ENCODE measurements at places on chromosomes 6 and 20. TPM values are rescaled to one million over a fixed set of nuclear protein-coding genes. Genes with fewer than 3 reads are reported as not detected.

GRCh38 chr6:105831311-105832097 lies 254.6 kb upstream of the PRDM1 start:
- H3K36me3 ChIP-seq: no peaks in the 10 kb centered on the region
- H3K4me3 ChIP-seq: no peak overlapping the region
- H3K4me1 ChIP-seq: peaks cover 2% of the 10 kb centered on the region
- DNase-seq: no peak

GRCh38 chr20:7924692-7925091 lies 15.6 kb downstream of the HAO1 start:
- no peaks in the 10 kb centered on the region for H3K4me1 ChIP-seq
- H3K27ac ChIP-seq: no peak overlapping the region
- no peaks in the 10 kb centered on the region for H3K36me3 ChIP-seq
- no peak overlapping the region for H3K4me3 ChIP-seq
- no peaks in the 10 kb centered on the region for H3K27me3 ChIP-seq
- no peak for DNase-seq

GRCh38 chr20:2745936-2746635 lies 53.5 kb downstream of the EBF4 start:
- no peaks in the 10 kb centered on the region for H3K27me3 ChIP-seq
- H3K4me1 ChIP-seq: peaks cover 37% of the 10 kb centered on the region
- DNase-seq: no peak

DNA sequence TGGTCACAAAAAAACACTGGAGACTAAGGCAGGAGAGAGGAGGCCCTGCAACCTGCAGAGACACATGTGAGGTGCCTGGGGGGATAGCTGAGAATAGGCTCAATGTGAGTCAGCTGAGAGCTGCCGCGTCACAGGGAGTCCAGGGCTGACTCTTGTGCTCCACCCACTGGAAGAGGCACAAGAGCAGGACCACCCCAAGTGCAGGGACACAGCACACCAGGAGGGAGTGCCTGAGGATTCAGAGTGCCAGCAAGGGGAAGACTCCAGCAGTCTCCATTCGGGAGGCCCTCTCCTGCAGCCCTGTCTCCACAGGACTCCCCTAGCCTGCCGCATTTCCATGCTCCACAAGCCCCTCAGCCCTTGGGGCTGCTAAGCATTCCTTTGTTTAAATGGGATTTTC lies 105.5 kb downstream of the HUS1B start:
- H3K4me1 ChIP-seq: peaks cover 9% of the 10 kb centered on the region
- peaks cover 4% of the 10 kb centered on the region for H3K36me3 ChIP-seq
- H3K27ac ChIP-seq: no peak overlapping the region
- no peaks in the 10 kb centered on the region for H3K27me3 ChIP-seq
- H3K4me3 ChIP-seq: no peak overlapping the region
- DNase-seq: no peak

KCNB1 gene
- 0.12 TPM for total RNA-seq

- peaks cover 2% of the 10 kb centered on the region for H3K36me3 ChIP-seq
- H3K27me3 ChIP-seq: peaks cover 9% of the 10 kb centered on the region
- DNase-seq: no peak
- peaks cover 6% of the 10 kb centered on the region for H3K4me1 ChIP-seq
These were observed 276.5 kb downstream of the CDC5L start for GRCh38 chr6:44663860-44664634.

SLCO4A1 gene
- total RNA-seq: 1.9 TPM

Data from T-helper 17 cell (primary cell).